ENCODE measurements at places on chromosomes 1 and 21.

- no peak for DNase-seq
Measured at GRCh38 chr1:111561328-111561727, 57.9 kb upstream of the ADORA3 start.

GRCh38 chr1:57637155-57637554 is 213.3 kb upstream of the DAB1 start:
- DNase-seq: peak; percentile 14

DNA sequence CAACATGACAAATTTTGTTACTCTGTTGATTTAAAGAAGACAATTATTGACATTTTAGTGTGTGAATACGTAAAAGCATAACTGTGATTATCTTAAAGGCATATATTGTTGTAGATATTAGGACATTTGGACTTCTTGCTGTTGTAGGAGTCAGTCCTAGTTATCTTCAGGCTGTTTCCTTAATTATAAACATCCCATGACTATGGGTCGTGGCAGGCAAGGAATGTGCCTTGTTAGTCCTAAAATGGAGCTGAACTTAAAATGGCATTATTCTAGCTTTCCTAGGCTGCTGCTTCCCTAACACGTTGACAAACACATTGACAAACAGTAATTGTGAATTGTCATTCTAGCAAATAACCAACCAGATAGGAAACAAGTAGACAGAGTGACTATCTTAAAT is 4.4 kb upstream of the MPZL1 start:
- no peak for DNase-seq

DNA sequence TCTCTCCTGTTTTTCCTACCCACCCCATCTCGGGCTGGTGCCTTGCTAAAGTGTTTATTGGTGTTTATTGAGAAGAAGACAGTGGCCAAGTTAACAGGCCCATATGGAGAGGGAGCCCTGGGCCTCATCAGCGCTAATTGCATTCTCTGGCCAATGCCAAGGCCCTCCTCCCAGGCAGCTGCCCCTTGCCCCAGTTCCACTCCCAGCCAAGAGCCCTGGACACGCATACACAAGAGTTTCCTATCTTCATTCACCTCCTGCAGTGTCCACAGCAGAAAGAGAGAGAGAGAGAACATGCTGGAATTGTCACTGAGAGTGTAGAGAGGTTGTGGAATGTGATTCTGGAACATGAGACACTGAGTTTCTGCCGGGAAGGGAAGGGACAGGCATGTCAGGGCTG is 25.4 kb upstream of the VWA5B1 start:
- DNase-seq: no peak

DNA sequence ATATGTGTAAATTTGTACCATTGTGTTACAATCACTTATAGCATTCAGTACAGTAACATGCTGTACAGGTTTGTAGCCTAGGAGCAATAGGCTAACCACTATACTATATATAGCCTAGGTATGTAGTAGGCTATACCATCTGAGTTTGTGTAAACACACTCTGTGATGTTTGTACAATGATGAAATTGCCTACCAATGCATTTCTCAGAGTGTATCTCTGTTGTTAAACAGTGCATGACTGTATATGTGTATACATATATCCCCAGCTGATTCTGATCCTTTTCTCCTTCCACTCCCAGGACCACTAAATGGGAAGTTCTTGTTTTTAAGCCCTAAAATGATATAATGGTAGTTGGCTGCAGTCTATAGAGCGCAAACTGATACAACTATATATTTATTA is 7.8 kb downstream of the GNPAT start:
- DNase-seq: no peak

DNA sequence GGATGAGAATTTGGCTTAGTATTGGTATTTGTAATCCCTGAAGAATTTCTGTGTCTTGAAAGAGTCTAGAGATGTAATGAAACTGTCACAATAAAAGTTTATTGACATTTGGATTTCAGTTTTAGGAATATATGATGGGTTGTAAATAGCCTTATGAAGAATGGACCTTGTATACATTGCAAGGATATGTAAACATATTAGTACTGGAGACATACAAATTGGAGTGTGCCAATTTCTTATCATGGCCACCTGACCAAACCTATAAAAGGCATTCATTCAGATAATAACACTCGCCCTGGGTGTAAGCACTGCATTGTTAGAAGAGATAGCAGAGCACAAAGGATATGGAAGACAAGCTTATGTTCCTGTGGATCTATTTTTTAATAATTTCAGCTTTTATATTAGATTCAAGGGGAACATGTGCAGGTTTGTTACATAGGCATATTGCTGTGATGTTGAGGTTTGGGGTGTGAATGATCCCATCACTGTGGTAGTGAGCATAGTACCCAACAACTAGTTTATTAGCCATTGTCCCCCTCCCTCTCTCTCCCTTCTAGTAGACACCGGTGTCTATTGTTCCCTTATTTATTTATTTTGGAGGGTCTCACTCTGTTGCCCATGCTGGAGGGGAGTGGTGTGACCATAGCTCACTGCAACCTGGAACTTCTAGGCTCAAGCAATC is 8.6 kb downstream of the S1PR1 start:
- DNase-seq: no peak

DNA sequence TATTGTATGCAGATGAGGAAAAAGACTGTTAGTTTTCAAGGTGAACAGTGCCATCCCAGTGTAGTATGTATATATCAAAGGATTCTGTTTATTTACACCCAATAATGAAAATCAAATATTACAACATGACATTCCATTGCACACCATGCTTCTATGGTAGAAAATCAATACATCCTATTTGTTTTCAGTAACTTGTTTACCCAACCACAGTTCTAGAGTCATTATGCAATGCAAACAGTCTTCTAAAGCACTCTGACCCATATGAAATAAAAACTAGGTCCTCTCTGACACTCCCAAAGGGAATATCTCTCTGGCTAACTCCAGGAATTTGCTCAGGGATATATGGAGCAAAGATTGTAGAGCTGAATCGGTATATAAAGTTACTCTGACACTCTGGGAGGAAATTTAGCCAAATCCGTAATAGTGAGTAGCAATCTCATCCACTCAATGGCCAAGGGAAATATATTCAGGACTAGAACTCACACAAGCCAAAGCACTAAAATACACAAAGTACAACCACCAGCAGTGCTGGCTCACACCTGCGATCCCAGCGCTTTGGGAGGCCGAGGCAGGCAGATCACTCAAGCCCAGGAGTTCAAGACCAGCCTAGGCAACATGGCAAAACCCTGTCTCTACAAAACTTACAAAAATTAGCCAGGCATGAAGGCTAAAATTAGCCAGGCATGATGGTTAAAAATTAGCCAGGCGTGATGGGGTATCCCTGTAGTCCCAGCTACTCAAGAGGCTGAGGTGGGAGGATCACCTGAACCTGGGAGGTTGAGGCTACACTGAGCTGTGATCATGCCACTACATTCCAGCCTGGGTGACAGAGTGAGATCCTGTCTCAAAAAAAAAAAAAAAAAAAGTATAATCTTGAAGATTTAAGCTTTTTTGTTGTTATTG is 75.2 kb downstream of the RERE start:
- no peak for DNase-seq

GRCh38 chr1:175936736-175937135 is 193.3 kb upstream of the TNR start:
- DNase-seq: no peak

DNA sequence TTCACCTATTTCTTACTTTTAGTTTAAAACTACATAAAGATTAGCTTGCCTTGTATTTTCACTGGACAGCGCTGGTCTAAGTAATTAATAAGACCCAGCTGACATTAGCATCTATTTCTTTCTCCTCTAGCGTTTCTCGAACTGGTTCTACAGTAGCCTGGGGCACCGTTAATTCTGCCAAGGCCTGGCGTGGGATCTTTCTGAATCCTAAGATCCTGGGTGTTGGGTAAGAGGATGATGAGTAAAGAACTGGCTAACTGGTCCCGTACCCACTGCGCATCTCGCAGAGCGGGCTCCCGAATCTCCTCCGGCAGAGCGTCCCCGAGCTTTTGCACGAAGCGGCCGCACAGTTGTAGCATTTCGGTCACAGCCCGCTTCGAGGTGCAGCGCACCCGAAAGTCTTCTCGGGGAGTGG is 309 bp downstream of the NSL1 start:
- no peak for DNase-seq

GRCh38 chr1:19028546-19029129 is 72.2 kb upstream of the IFFO2 start:
- DNase-seq: no peak

GRCh38 chr1:216653001-216653400 is 70.2 kb downstream of the ESRRG start:
- no peak for DNase-seq

- DNase-seq: no peak
Measured at GRCh38 chr1:2382621-2383361, 8.6 kb downstream of the MORN1 start.

DNA sequence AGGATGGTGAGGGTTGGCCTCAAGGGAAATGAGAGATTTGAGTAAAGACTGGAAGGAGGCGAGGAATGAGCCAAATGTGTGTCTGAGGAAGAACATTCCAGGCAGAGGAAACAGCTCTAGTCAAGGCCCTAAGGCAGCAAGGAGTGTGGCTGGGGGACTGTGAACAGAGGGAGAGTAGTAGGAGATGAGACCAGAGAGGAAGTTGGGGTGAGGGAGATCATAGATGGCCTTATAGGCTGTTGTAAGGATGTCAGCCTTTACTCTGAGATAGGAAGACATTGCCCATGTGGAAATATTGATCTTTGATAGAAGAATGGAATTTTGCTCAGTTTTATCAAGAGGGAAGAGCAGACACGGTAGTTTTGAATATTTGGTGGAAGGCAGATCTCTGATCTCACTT is 55.2 kb upstream of the ARTN start:
- DNase-seq: no peak

- DNase-seq: no peak
Measured at GRCh38 chr21:31289702-31290101, 54.4 kb downstream of the TIAM1 start.

GRCh38 chr1:171141688-171142415 is 43.2 kb upstream of the FMO2 start:
- DNase-seq: no peak
